ENCODE measurements at places on chromosomes 1 and 21. TPM values are rescaled to one million over a fixed set of nuclear protein-coding genes. Genes with fewer than 3 reads are reported as not detected.

The MCOLN2 gene
- 1.4 TPM for polyA plus RNA-seq

The TMEM79 gene
- 10.2 TPM for polyA plus RNA-seq

The UMODL1 gene
- not detected for polyA plus RNA-seq

The PTPN22 gene
- 38.6 TPM for polyA plus RNA-seq

The OR2L3 gene
- 0.12 TPM for polyA plus RNA-seq

The IL12RB2 gene
- polyA plus RNA-seq: not detected

The INKA2 gene
- polyA plus RNA-seq: 0.40 TPM

The LEMD1 gene
- not detected for polyA plus RNA-seq

The SLC22A15 gene
- 0.20 TPM for polyA plus RNA-seq

The ERG gene
- polyA plus RNA-seq: not detected

The LORICRIN gene
- polyA plus RNA-seq: not detected

The LCE1A gene
- polyA plus RNA-seq: not detected

The RGS8 gene
- not detected for polyA plus RNA-seq

The EPHB2 gene
- polyA plus RNA-seq: not detected

The S100A13 gene
- polyA plus RNA-seq: 1.2 TPM

The RNU1-1 gene
- polyA plus RNA-seq: 36.8 TPM

The MNDA gene
- 6.0 TPM for polyA plus RNA-seq

The BARHL2 gene
- polyA plus RNA-seq: not detected
